ENCODE measurements at places on chromosomes 5 and 9.
A peak's percentile ranks its signal among the peaks of the same experiment; 100 is the strongest.

GRCh38 chr9:119398350-119398749, 29.1 kb upstream of the BRINP1 start:
- no peak for DNase-seq

DNA sequence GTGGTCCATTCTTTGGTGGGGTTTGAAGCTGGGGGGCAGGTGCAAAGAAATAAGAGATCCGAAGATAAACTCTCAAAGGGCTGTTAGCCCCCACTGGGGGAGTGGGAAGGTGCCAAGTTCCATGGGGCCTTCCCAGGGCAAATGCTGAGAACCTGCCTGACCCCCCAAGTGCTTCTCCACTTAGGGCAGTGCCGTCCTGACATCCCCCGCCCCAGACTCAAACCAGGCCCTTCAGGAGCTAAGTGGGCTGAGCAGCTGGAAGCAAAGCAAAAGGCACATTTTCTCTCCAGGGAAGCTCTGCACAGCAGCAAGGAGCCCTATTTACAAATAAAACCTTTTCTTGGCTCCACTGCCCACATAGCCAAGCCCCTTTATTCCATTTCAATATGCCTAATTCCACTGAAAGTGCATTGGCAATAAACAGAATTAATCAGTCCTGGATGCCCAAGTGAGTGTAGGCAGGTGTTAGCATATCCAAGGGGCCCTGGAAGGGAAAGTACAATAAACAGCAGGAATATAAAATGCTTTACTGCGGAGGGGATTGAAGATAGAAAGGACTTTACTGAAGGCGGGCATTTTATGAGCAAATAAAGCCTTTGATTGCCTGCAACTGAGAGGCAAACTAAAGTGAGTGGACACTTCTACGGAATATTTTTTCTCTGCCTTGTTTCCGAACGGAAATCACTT, 44.6 kb downstream of the WHRN start:
- no peak for DNase-seq

DNA sequence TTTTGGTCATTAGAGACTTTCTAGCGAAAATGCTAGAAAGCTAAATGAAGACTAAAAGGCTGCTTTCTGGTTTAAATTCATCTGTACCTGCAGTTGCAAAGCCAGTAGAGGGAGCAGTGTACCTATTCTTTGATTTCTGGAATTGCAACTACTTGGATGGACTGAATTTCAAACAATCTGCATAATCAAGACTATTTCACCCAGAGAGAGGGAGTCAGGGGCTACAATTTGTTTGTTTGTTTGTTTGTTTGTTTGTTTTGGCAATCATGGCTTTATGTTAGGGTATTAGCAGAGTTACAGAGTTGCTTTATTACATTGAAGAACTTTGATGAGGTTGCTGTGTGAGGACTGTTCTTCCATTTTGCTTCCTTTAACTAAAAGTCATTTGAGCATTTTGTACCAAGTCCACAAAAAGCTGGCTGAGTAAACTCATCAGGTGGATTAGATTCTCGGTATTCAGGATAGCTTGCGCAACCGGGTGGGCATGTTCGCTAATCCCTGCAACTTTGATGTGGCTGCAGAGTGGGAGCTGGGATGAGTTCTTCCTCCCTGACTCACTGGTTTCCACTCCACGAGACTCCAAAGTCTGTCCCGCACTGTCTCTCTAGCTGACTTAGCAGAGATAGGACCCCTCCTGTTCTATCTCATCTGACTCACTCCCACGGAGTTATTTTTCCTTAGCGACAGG, 80.0 kb upstream of the TUT7 start:
- DNase-seq = peak; percentile 28

- no peak for DNase-seq
These were observed 196.1 kb downstream of the ANXA1 start for GRCh38 chr9:73347720-73348119.

GRCh38 chr5:35182910-35183535, 47.3 kb downstream of the PRLR start:
- no peak for DNase-seq

- DNase-seq = no peak
These were observed 68.7 kb downstream of the RAB24 start for GRCh38 chr5:177234841-177235240.

- DNase-seq = no peak
These were observed 10.7 kb upstream of the ASTN2 start for GRCh38 chr9:117425566-117425965.

- DNase-seq = no peak
These were observed 10.7 kb upstream of the SERINC5 start for GRCh38 chr5:80266566-80266965.

DNA sequence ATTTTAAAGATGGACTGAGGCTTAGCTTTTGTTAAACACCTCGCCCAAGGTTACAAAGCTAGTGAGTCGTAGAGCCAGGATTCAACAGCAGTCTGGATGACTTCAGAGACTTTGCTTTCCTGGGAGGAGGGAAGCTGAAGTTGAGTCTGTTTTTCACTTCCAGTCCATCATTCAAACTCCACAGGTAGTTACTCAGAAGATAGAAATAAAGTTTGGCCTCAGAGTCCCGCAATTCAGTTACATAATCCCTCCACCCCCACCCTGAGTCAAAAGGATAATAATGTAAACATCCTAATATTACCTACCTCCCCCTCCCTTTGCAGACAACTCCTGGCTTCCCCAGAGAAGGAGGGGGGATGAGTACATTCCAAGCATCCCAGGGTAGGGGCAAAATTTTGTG, 8.1 kb downstream of the HBEGF start:
- no peak for DNase-seq

GRCh38 chr9:78363221-78363620, 66.3 kb downstream of the PSAT1 start:
- DNase-seq = no peak

DNA sequence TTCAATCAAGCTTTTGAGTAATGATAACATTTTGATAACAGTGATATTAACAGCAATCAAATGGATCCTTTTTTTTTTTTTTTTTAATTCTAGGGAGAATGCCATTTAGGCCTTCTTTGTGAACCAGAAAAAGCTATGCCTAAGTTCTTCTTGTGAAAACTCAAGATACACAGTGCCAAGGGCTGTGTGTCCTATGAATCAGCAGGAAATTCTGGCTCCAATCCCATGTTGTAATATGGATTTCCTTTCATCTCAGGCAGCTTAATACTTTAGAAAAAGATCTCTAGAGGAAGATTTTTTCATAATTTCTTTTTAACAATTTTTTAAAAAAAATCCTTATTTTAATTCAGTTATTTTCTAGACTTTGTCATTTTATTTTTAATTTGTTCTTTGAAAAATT, 96.1 kb downstream of the NUDT12 start:
- DNase-seq = no peak

DNA sequence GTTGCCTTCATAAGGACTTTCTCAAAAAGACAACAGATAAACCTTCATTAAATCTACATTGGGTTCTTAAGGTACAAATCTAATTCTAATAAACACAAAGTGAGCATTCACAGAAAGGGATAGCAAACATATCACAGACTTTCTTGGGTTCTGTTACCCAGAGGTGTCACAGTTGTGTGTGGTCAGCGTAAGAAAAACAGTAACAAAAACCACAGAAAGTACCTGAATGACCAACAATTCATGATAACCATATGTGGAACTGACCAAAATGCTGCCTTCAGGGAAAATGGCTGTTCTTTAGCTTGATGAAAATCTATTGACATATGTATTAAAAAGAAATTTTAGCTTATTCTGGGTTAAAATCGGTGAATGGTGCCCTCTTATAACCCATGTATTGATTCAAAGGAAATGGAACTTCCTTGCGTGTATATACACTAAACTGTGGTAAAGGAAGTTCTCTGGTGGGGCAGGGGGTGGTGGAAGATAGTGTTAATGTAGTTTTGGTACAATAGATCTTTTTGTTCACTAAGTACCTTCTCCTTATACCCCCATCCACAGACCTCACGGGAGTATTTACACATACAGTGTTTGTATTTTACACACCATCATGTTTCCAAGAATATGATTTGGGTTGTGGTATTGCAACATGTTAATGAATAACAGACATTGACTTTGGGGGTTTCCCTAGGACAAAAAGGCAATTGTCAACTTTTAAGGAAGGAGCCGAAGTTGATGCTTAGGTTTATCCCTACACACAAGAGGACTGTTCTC, 152.5 kb downstream of the APBA1 start:
- no peak for DNase-seq

- no peak for DNase-seq
These were observed 15.0 kb upstream of the FBP1 start for GRCh38 chr9:94654165-94654894.

DNA sequence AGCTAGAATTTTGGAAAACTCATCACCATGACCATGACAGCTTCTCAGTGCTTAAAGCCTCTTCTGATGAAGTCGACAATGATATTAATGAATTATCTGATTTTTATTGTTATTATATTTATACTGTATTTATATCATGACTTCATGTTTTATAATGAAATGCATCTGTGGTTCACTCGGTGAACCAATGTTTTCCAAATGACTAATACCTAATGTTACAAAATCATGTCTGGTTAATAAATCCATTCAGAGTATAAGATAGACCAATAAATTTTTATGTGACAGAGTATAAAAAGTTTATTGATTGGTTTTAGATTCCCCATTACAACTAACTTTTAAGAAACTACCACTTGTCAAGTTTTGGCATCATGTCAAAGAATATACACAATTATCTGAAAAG, 416.5 kb downstream of the MLLT3 start:
- no peak for DNase-seq

DNA sequence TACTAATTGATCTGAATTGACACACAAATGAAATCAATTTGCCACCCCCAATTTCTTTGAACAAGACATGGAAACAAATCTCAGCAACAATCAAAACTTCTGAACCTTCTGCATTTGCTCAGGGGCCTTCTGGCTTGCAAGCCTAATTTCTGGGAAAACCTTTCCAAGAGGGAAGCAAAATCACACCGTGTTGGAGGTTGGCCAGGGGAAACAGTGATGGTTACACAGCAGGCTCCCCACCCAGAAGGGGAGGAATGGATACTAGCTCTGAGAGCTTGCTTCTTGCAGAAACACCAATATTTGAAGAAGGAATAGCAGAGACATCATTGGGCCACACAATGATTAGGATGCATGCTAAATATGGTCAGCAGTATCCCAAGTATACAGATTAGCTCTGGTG, 488.6 kb upstream of the TRPC7 start:
- DNase-seq = no peak

GRCh38 chr9:123933440-123934212, 3.7 kb upstream of the DENND1A start:
- DNase-seq = no peak

- no peak for DNase-seq
These were observed 70.5 kb upstream of the BOD1 start for GRCh38 chr5:173686950-173687349.

DNA sequence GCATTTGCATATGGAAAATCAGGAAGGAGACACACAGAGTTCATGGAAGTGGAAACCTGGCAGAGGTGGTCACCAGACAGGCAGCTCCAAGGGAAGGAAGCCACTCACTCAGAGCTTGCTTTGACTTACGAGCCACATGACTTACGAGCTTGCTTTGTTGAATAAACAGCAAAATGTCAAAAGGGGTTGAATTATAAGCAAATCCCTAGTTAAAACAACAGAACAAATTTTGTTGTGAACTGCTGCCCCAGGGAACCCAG, 164.3 kb downstream of the SYK start:
- DNase-seq = no peak
